ENCODE measurements at places on chromosomes 5 and 9.

DNA sequence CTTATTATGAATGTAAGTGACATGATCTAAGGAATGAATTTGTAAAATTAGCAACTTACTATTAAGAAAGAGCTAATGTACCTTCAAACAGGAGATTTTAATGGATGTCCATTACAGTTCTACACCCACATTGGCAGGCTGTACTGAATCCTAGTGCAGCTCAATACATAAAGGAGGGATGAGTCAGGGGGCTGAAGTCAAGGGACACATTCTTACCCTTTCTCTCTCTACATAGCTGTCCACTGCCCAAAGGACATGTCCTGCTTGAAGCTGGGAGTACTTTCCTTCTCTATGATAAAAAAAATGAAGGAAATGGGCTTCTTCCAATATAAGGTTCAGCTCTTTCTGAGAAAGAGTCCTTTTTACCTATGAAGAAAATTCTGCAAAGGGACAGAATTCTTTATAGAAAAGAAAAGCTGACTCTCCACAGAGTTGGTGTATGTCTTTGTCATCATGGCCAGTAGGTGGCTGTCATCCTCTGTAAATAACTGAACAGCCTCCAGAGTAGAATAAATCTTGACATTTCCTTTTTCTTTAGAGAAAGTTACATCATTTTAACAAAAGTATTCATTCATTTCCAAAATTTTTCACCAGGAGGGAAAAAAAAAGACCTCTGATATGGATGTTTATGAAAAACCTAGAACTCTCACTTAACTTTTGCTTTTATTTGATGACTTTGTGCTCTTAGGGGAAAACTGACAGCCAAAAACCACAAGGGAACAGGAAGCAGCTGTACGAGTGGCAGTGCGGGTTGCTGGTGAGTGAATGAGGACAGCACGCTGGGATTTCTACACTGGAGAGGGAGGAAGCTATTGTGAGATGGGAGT lies 13.1 kb upstream of the IFNA14 start:
- no peak for DNase-seq

- DNase-seq, result no peak
Observed at GRCh38 chr9:70868661-70869652, 252.5 kb downstream of the TRPM3 start.

DNA sequence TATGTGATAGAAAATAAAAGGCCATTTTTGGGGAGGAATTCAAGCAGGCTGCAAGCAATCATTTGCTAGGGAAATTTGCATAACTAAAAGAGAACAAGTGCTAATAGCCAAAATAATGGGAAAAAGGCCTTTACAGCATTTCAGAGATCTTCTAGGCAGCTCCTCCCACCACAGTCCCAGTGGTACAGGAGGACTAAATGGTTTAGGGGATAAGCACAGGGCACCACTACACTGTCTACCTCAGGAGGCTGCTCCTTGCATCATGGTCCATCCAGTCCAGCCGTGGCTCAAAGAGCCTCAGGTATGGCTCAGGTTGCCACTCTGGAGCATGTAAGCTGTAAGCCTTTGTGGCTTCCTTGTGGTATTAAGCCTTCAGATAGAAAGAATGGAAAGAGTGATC lies 485.6 kb downstream of the PDE4D start:
- DNase-seq, result no peak

- DNase-seq, result no peak
Observed at GRCh38 chr5:135979510-135979909, 24.7 kb upstream of the LECT2 start.

- DNase-seq, result no peak
Observed at GRCh38 chr5:6551955-6552313, 80.9 kb downstream of the NSUN2 start.

All from stimulated activated CD8-positive, alpha-beta memory T cell treated with anti-CD3 and anti-CD28 coated beads, Interleukin-2, amount 100 ng/mL, for 1 hour (primary cell).